ENCODE measurements at places on chromosomes 5 and 9. TPM values are rescaled to one million over a fixed set of nuclear protein-coding genes. Genes with fewer than 3 reads are reported as not detected.

The HTR1A gene
- not detected for total RNA-seq

The ECSCR gene
- not detected for total RNA-seq

The FAM81B gene
- 1.8 TPM for total RNA-seq

The PRUNE2 gene
- 0.31 TPM for total RNA-seq

The TRPM6 gene
- total RNA-seq = 0.31 TPM

The GRAMD2B gene
- 6.9 TPM for total RNA-seq

The ASPN gene
- total RNA-seq = not detected

The SHISAL2B gene
- total RNA-seq = not detected

The PHF24 gene
- not detected for total RNA-seq

The GABRA1 gene
- not detected for total RNA-seq

The PCDHGA11 gene
- 0.21 TPM for total RNA-seq

The PTPN3 gene
- total RNA-seq = under 0.01 TPM

The FBN2 gene
- 5.1 TPM for total RNA-seq

The GNA14 gene
- total RNA-seq = not detected

The TMEM252 gene
- total RNA-seq = not detected

The PROB1 gene
- 0.21 TPM for total RNA-seq

The ARHGEF39 gene
- total RNA-seq = 0.10 TPM

The PLPP7 gene
- total RNA-seq = 0.52 TPM

The SPATA31C1 gene
- total RNA-seq = not detected

The OTULINL gene
- 45.9 TPM for total RNA-seq

The C5 gene
- total RNA-seq = 1.8 TPM

The FBXO10 gene
- 2.3 TPM for total RNA-seq

The PCDHGB1 gene
- not detected for total RNA-seq

The WNK2 gene
- total RNA-seq = 0.10 TPM

The BTNL3 gene
- not detected for total RNA-seq

The AQP3 gene
- 22.1 TPM for total RNA-seq

The TRIM7 gene
- 1.9 TPM for total RNA-seq

The FOXD4L5 gene
- total RNA-seq = under 0.01 TPM

The ST6GALNAC4 gene
- total RNA-seq = 22.7 TPM

The SLC44A1 gene
- total RNA-seq = 8.2 TPM

The SLCO4C1 gene
- total RNA-seq = 1.9 TPM

The CDH9 gene
- 0.10 TPM for total RNA-seq

The PCDHAC2 gene
- not detected for total RNA-seq

The TAF11L6 gene
- not detected for total RNA-seq

The TEX48 gene
- total RNA-seq = not detected

The IRX2 gene
- not detected for total RNA-seq

The PRRC1 gene
- total RNA-seq = 44.6 TPM

The DOCK8 gene
- 80.8 TPM for total RNA-seq

The CDKN2A gene
- total RNA-seq = 1.2 TPM

The SLC6A3 gene
- not detected for total RNA-seq
